ENCODE measurements at places on chromosomes 3 and 15.

DNA sequence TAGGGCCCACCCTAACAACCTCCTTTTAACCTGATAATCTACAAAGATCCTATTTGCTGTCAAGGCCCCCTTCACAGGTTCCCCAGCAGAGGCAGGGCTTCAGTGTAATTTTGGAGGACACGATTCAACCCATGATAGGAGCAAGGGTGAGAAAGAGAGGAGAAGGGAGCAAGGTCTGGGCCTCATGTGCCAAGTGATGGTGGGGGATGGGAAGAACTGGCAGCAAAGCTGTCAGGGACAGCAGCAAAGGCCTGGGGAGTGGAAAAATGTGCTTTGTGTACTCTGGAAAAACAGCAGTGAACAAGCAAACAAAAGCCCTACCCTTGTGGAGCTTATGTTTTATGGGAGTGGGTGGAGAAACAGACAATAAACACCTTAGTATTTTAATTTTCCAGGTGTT is 2.7 kb upstream of the GALNT15 start:
- DNase-seq: no peak

DNA sequence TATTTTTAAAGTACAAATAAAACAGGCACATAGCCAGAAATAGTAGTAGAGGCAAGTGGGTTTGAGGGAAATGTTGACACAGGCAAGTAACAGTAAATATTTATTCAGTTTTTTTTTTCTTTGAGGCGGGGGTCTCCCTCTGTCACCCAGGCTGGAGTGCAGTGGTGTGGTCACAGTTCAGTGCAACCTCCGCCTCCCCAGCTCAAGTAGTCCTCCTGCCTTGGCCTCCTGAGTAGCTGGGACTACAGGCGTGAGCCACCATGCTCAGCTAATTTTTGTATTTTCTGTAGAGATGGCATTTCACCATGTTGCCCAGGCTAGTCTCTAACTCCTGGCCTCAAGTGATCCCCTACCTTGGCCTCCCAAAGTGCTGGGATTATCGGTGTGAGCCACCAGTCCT is 43.5 kb downstream of the PHLDB2 start:
- no peak for DNase-seq

DNA sequence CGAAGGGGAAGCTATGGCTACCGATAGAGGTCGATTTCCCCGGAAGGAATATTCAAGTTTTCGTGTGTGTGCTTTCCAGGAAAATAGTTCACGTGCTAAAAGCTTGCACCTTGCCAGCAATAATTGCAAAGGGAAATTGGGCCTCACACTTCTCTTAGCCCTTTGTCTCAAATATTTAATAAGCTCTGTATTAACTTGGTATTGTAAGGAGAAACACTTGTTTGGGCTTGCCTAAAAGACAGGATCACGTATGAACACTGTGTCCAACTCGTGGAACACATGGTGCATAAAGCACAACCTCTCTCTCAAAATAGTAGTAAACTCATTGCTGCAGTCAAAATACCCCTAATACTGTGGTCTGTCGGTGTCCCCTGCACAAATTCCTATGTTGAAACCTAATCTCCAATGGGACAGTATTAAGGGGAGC is 352 bp upstream of the TMF1 start:
- DNase-seq: no peak

GRCh38 chr15:53884441-53884840 is 93.8 kb upstream of the UNC13C start:
- no peak for DNase-seq

GRCh38 chr3:146948186-146948585 is 343.0 kb upstream of the PLSCR5 start:
- DNase-seq: no peak

DNA sequence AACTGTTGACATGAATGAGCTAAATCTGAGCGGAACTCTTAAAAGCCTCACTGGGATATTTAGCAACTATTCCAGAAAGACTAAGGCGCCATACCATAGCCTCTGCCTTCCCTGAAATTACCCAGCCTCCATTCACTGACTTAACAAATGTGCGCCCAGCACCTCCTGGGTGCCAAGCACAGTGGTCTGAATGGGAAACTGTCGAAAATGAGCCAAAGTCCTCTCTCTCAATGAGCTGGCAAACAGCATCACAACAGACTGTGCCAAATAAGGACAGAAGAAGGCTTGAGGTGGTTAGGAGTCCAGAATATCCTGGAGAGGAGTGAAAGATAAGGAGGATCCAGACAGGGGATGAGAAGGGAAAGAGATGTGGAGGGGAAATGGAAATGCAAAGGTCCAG is 332.4 kb downstream of the MAGI1 start:
- DNase-seq: no peak

DNA sequence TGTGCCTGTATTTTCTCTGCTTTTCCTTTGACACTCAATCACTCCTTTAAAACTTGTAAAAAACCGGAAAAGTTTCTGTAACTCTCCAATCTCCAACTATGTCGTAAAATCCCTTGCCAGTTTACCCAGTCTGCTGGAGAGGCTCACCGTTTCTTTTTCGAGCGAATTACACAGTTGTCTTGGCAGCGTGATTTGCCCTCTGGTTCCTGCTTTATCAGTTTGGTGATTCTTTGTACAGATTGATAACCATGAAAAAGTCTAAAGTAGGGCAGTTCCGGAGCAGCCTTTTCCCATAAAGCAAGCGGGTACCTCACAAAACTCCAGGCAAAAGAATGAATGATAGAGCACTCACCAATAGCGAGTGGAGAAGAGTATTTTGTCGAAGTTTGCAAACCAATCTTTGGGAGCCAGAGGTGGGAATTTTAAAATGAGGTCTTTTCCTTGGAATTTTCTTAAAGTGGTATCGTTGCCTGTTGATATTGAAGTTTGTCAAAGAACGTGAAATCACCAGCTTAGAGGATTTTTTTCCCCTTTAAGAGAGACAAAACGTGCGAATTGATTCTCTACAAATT is at the start of gene TTC23:
TSS of gene TTC23 (minus strand) at position 312 of the 572 bp plus-strand sequence. CDS start 20,869 bp downstream, outside the sequence.
- peak; percentile 88 for DNase-seq

- peak; percentile 26 for DNase-seq
Measured at GRCh38 chr3:72818092-72818773, 30.0 kb downstream of the SHQ1 start.

DNA sequence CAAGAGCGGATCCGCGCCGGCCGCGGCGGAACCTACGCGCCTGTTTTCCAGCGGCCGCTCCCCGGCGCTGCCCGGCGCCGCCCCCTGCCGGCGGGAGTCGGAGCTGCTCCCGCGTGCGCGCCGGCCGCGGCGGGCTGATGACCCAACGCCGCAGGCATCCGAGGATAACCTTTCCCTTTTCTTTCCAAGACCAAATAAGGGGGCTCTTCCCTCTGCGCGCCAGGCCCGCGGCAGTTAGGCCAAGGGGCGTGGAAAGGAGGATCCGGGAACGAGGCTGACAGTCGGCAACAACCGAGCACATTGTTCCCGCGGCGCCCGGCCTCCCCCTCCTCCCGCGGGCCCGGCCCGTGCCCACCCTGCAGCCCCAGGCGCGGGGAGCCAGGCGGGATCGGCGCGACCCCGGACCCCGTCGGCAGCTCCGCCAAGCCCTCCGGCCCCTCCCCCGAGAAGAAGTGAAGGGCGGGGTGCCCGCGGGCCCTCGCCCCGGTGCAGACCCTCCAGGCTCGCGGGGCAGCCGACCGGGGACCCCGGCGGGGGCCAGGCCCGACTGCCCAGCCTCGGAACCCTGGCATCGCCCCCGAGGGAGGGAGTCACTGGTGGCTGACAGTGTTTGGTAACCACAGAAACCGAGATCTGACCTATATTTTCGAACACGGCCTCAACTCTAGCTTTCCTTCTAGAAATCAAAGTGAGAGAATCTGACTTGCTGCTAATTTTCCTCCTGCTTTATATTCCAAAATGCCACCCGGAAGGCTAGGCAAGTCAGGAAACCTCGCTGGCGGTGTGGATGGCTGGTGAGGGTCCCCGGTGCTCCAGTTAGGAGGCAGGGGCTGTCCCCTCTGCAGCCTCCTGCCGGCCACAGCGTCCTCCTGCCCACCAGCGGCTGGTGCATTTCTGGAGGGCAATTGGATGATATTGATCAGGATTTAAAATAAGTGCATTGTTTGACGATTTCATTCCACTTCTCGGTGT is 45.6 kb upstream of the SYNM start:
- DNase-seq: peak; percentile 89

DNA sequence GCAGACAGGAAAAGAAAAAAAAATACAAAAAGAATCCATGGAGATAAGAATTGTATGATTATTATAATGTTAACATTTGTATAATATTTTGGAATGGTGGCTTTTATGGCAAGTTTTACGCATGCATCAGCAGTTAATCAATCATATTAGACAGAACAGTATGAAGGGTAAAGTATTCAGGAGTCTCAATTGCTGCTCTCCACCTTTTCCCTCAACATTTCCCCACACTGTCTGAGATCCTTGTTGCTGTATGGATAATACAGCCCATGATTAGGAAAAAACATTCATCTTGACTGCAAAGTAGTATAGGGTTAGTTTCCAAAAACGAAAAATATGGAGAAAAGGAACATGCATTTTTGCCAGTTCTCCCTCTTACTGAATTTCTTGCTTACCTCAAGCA is 755.3 kb upstream of the ARPP21 start:
- no peak for DNase-seq

DNA sequence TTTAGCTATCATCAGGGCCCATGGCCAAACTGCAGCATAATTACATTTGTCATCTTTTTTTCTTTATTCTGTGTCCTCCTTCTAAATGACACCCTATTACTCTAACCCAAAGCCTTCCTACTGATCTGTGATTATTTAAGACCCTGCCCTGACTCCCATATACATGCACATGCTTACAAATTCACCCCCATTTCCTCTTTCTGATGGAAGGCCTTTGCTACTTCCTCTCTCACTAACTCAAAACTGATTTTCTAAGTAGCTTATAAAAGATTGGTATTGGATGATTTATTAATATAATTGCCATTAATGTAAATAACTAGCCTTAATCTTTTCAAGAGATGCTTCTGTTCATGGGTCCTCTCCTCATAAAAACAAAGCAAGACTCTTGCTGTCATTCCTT is 179.2 kb downstream of the EDEM1 start:
- DNase-seq: no peak

- no peak for DNase-seq
Measured at GRCh38 chr15:98276018-98276417, 315.5 kb downstream of the ARRDC4 start.

- no peak for DNase-seq
Measured at GRCh38 chr15:85615930-85616329, 178.8 kb downstream of the KLHL25 start.

DNA sequence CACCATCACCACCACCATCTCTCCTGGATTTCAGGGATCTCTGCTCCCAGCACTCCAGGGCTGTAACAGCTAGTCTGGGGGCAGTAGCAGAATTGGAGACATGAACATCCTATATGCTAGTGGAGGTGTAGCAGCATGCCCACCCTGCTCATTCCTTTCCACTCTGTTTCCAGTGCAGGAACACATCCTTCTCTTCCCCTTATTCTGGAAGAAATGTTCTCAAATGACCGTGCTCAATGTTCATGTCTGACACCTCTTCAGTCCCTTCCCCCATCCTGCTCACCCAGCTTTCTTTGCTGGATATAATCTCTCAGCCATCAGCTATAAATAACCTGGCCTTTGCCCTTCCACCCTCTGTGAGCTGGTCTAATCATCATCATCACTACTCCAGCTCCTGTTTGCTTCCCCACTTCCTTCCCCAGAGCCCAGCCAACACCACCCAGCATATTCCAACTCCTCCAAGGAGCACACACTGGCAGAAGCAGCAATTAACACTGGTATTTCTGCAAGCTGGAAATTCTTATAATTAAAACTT is 31.1 kb downstream of the DCLK3 start:
- DNase-seq: no peak

DNA sequence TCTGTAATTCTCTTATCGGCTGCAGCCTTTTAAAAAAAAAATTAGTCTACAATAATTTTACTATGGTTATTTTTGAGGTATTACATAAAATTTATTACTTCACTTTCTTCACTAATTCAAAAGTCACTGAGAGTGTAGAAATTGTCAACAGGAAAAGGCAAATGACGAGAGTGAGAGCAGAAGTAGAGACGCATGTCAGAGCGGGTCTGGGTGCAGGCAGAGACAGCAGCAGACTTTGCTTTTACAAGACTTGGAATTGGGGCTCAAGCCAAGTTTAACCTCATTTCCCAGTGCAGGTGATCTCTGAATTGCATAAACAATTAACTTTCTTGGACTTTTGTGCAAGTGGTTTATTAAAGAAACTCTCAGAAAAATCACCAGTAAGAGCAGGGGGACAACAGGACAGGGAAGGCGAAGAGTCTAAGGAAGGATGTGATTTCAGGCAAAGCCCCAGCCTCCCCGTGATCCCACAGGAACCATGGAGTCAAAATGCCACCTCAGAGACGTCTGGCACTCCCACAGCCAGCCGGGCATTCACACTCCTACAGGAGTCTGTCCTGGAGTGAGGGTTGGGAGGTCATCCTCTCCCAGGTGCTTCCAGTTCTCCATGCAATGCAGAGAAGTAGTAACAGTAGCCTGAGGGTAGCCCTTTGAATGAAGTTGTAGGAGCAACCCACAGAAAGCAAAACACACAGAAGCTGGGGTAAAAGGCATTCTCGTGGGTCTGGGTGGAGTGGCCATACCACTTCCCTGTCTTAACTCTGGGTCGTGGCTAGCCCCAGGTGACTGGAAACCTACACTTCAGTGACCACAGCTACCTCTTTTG is 274.0 kb upstream of the TGFBR2 start:
- DNase-seq: no peak

DNA sequence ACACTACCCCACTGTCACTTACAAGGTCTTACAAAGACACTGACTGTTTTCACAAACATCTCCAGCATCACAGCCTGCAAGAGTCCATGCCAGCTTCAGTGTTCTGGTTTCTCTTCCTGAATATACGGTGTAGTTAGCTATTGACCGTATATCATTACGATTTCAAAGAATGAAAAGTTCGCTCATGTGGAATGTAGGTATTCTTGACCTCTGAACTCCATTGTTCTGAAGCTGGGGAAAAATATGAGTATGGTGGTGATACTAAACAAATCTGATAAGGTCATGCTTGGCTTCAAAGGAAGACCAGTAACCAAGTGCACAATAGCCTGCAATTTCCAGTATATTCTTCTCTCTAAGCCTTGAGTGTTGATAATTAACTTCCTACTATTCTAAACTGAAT is 315.7 kb upstream of the WNT5A start:
- DNase-seq: no peak

DNA sequence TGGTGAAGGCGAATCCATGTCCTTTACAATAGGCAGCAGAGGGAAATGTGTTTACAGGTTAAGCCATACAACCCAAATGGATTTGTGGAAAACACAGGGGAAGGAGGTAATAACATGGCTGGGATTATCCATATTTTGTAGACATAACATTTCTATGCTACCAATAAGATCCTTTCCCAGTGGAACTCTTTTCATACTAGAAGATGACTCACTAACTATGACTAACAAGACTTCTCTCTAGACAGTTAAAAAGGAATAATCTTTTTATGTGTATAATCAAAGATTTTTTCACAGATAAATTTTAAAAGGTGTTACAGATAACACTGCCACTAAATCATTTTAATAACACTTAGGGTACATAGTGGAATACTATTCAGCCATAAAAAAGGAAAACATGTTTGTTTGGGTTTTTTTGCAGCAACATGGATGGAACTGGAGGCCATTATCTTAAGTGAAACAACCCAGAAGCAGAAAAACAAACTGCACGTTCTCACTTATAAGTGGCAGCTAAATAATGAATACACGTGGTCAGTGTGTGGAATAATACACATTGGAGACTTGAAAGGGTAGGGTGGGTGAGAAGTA is 39.6 kb downstream of the VPS13C start:
- no peak for DNase-seq

- peak; percentile 91 for DNase-seq
Measured at GRCh38 chr3:79019137-79019923, 748.5 kb downstream of the ROBO1 start.
